Stimulated activated CD8-positive, alpha-beta memory T cell treated with anti-CD3 and anti-CD28 coated beads, Interleukin-7, amount 100 ng/mL, for 4 hours (primary cell): ENCODE measurements at places on chromosomes 5 and 9.

GRCh38 chr5:143052967-143053682, 282.9 kb downstream of the ARHGAP26 start:
- DNase-seq, result no peak

- no peak for DNase-seq
Measured at GRCh38 chr9:114503009-114503408, 2.3 kb downstream of the WHRN start.

- DNase-seq, result no peak
Measured at GRCh38 chr9:18238254-18238653, 235.7 kb upstream of the ADAMTSL1 start.

- DNase-seq, result no peak
Measured at GRCh38 chr5:51990661-51991180, 607.5 kb downstream of the ISL1 start.

GRCh38 chr5:80797428-80798024, 142.7 kb upstream of the DHFR start:
- no peak for DNase-seq

DNA sequence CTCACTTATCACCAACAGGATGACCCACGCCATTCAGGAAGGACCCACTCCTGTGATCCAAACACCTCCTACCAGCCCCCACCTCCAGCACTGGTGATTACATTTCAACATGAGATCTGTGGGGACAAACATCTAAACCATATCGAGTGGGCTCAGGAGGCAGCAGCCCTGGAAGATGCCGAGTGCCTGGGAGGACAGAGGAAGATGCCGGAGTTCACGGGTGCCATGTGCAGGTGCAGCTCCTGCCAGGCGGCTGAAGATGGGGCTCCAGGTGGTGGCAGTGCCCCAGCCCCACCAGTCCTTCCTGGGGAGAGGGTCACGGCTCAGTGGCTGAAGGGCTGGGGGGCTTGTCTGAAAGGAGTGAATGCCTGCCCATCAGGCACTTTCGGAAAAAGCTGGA, 6.1 kb upstream of the CEP72 start:
- no peak for DNase-seq

- DNase-seq, result no peak
Measured at GRCh38 chr9:87346061-87346665, 151.5 kb upstream of the DAPK1 start.

DNA sequence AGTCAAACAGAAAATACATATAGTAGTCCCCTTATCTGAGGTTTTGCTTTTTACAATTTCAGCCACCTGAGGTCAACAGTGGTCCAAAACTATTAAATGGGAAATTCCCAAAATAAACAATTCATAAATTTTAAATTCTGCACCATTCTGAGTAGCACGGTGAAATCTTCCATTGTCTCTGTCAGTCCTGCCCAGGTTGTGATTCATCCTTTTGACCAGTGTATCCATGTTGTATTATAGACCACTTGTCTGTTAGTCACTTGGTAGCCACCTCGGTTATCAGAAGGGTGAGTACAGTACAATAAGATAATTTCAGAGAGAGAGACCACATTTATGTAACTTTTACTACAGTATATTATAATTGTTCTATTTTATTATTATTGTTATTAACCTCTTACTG, 2.8 kb downstream of the CCDC152 start:
- no peak for DNase-seq
